ENCODE measurements at places on chromosomes 5 and 9.
A peak's percentile ranks its signal among the peaks of the same experiment; 100 is the strongest.

DNA sequence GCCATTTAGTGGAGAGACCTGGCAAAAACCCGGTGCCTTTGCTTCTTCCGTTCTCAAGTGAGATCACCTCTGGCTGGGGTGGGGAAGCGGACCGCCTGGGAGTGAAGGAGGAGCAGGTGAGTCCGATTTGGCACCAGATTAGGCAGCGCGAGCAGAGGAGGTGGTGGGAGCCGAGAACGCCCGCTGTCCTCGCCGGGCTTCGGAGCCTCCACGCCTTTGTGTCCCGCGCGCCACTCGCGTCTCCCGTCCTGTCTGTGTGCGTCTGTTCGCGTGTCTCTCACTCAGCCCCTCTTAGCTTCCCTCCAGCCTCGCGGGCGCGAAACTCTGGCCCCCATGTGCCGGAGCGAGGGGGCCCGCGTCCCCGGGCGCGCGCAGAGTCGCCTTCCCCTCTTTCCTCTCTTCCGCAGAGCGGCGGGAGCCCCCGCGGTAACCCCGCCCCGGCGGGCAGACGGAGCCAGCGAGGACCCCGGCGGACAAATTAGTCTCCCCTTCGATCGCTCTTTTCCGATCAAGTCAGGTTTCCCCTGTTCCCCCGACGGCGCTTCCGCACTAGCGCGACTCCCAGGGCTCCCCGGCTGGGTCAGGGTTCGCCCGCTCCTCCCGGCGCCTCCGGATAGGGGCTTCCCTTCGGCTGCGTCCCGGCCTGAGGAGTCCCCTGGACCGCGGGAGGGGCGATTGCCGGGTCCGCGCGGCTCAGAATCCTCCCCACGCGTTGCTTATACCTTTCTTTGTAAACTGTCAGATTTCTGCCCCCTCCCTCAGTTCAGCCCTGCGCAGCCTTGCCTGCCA, 7.1 kb downstream of the POU4F3 start:
- H3K36me3 ChIP-seq = no peaks in the 10 kb centered on the region
- peaks cover 12% of the 10 kb centered on the region for H3K4me1 ChIP-seq
- no peak overlapping the region for H3K4me3 ChIP-seq
- no peak for DNase-seq

DNA sequence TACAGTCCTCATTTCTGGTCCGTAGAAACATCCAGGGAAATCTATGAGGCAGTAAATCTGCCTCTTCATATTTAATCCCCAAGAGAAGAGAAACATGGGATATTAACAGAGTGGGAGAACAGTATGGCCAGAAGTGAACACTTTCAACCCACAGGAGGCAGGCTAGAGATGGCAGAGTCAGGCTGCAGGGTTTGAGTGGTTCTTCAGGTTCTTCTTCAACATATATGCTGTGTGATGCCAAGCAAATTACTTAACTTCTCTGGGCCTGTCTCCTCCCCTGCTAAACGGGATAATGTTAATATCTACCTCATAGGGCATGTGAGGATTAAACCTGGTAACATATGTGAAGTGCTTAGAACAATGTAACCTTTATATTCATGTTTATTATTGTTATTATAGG, 321.8 kb downstream of the PSAT1 start:
- no peak overlapping the region for H3K4me3 ChIP-seq
- H3K4me1 ChIP-seq = no peaks in the 10 kb centered on the region
- no peak overlapping the region for H3K27ac ChIP-seq
- no peaks in the 10 kb centered on the region for H3K27me3 ChIP-seq
- DNase-seq = no peak

DNA sequence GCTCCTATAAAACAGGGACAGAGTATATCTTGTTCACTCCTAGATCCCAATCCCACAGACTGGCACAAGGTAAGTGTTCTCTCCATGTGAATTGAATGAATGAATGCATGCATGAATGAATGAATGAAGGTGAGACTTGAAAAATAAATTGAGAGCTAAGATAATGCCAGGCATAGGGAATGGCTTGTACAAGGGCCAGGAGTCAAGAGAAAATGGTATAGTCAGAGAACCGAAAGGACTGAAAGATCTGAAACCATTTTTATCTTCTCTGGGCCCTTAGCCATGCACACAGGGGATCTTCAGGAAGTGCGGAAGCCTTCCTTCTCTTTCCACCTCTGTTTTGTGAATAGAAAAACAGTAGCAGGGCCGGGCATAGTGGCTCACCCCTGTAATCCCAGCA, 48.4 kb upstream of the FABP6 start:
- H3K27ac ChIP-seq = no peak overlapping the region
- no peaks in the 10 kb centered on the region for H3K4me1 ChIP-seq
- no peak overlapping the region for H3K4me3 ChIP-seq
- no peak for DNase-seq
- no peaks in the 10 kb centered on the region for H3K36me3 ChIP-seq

GRCh38 chr5:76083555-76084495, 642 bp downstream of the SV2C start:
- peaks cover 22% of the 10 kb centered on the region for H3K4me1 ChIP-seq
- peaks cover 89% of the 10 kb centered on the region for H3K27me3 ChIP-seq
- H3K27ac ChIP-seq = no peak overlapping the region
- no peaks in the 10 kb centered on the region for H3K36me3 ChIP-seq
- DNase-seq = peak; percentile 13

DNA sequence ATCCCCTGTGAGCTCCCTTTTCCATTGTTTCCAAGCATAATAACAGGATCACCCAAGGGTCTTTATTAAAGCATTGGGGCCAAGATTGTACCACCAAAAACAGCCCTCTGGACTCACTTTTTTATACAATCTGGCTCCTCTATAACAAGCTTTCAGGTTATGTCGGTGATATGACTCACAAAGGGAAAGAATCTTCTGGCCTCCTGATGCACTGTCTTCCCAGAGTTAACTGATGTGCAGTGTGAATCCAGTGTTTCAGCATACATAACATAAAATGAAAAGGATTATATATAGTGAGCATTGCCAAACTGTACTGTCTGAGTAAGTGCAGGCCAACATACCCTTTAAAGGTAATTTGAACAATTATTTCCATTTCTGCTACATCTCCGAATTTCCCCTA, 33.9 kb upstream of the MAN2A1 start:
- no peaks in the 10 kb centered on the region for H3K4me1 ChIP-seq
- no peaks in the 10 kb centered on the region for H3K27me3 ChIP-seq
- H3K4me3 ChIP-seq = no peak overlapping the region
- H3K36me3 ChIP-seq = no peaks in the 10 kb centered on the region
- DNase-seq = no peak
- no peak overlapping the region for H3K27ac ChIP-seq

DNA sequence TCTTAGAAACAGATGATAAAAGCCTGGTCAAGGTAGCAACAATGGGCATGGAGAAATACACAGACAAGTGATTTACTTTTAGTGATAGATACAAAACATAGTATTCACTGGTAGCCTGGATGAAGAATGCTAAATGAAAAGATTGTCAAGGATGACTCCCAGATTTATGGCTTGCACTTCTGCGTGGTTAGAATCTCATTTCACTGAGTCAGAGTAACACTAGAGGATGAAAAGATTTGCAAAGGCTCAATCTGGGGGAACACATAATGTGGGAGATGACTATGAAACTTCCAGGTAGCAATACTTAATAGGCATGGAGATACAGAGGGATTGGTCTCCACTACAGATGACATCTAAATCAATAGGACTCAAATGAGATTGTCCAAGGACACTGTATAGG, 38.4 kb downstream of the AGTPBP1 start:
- no peak overlapping the region for H3K4me3 ChIP-seq
- H3K36me3 ChIP-seq = no peaks in the 10 kb centered on the region
- no peak for DNase-seq
- no peak overlapping the region for H3K27ac ChIP-seq
- no peaks in the 10 kb centered on the region for H3K4me1 ChIP-seq

DNA sequence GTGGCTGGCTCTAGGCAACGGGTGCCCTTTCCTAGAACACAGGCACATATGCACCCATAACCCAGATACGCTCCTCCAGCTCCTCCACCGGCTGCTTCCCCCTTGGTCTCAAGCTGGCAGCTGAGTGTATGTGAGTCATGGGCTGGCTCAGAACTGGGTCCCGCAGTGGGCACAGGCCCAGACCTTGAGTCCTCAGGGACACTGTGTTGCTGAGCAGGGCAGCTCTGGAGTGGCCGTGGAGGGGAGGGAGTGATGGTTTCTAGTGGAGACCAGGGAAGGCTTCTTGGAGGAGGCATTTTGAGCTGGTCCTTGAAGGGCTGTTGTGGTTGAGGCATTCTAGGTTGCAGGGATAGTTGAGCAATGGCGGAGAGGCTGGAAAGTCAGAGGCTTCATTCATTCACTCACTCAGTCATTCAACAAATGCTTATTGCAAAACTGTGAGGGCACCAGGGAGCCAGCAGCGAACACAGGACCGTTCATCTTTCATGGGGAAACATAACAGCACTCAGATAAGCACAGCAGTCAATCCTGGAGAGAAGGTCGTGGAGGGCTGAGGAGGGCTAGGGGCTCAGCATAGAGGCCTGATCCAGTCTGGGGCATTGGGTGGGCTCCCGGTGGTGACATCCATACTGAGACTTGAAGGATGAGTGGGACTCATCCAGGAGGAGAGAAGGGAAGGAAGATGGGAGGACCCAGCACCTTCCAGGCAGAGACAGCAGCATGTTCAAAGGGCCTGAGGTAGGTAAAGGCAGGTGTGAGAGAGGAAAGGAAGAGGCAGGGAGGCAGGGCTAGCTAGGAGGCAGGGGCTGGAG, 2.4 kb downstream of the BBLN start:
- H3K27ac ChIP-seq = no peak overlapping the region
- no peaks in the 10 kb centered on the region for H3K27me3 ChIP-seq
- H3K4me3 ChIP-seq = no peak overlapping the region
- H3K36me3 ChIP-seq = no peaks in the 10 kb centered on the region
- H3K4me1 ChIP-seq = no peaks in the 10 kb centered on the region

DNA sequence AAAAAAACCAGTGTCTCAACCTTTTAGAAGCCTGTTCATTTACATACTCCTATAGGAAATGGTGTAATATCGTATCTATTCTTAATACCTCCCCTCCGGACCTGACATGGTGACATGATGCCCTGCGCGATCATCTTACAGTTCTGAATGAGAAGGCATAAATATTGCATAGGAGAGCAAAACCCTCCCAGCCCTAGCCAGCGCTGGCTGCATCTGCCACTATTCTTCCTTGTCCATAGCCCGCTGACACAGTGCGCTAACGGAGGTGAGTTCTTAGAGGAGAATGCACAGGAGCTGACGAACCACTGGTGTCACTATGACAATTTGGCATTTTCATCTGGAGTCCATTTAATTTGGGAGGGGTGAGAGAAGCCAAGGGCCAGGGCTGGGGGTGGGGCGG, 290.1 kb downstream of the EFNA5 start:
- DNase-seq = no peak
- no peaks in the 10 kb centered on the region for H3K27me3 ChIP-seq
- no peak overlapping the region for H3K4me3 ChIP-seq

- no peaks in the 10 kb centered on the region for H3K27me3 ChIP-seq
- no peak for DNase-seq
- no peaks in the 10 kb centered on the region for H3K36me3 ChIP-seq
Observed at GRCh38 chr5:130045334-130045733, 141.1 kb downstream of the CHSY3 start.

DNA sequence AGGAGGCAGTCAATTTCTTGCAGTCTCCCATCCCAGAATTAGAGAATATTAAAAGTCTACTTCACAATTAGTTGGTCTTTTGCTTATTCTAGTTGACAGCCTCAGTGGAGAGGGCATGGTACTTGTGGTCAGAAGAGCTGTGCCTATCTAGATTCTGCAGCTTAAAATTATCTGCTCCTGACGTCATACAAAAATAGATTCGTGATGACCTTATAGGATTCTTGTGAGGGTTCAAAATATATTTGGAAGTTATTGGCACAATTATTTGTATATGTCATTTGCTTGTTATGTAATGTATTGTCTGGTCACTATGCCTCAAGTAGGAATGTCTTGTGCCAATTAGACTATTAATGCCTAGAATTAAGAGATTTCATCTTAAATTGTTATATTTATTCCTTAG, 142.5 kb downstream of the CDH12 start:
- no peaks in the 10 kb centered on the region for H3K27me3 ChIP-seq
- no peaks in the 10 kb centered on the region for H3K4me1 ChIP-seq
- no peaks in the 10 kb centered on the region for H3K36me3 ChIP-seq
- H3K4me3 ChIP-seq = no peak overlapping the region
- DNase-seq = no peak

- H3K27ac ChIP-seq = no peak overlapping the region
- no peaks in the 10 kb centered on the region for H3K36me3 ChIP-seq
- no peaks in the 10 kb centered on the region for H3K27me3 ChIP-seq
- peaks cover 28% of the 10 kb centered on the region for H3K4me1 ChIP-seq
- no peak overlapping the region for H3K4me3 ChIP-seq
Observed at GRCh38 chr9:69750085-69750484, 9.7 kb downstream of the PTAR1 start.

GRCh38 chr5:124705577-124705976, 40.9 kb downstream of the ZNF608 start:
- H3K27ac ChIP-seq = peak overlapping the region; percentile 5
- H3K27me3 ChIP-seq = no peaks in the 10 kb centered on the region
- no peak for DNase-seq
- H3K4me3 ChIP-seq = no peak overlapping the region

GRCh38 chr5:170339780-170340167, 42.2 kb upstream of the LCP2 start:
- no peaks in the 10 kb centered on the region for H3K36me3 ChIP-seq
- H3K4me3 ChIP-seq = no peak overlapping the region
- H3K27ac ChIP-seq = no peak overlapping the region
- H3K27me3 ChIP-seq = no peaks in the 10 kb centered on the region
- H3K4me1 ChIP-seq = no peaks in the 10 kb centered on the region

DNA sequence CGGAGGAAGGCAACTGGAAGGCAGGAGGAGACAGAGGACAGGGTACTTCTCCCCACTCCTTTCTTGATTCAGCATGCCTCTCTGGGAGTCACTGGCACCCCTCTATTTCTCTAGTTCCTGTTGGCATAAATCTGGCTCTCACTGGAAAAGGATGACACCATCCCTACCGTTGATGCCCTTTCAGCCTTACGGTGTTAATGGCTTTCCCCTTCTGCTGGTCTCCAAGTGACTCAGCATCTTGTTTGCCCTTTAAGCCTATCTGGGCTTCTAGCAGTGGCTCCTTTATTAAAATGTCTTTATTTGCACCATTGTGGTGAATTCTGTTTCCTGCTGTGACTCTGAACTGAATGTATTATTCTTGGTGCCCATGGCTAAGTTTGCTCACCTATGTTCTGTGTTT, 227.3 kb upstream of the GLRA1 start:
- H3K4me3 ChIP-seq = no peak overlapping the region
- no peaks in the 10 kb centered on the region for H3K4me1 ChIP-seq
- H3K36me3 ChIP-seq = no peaks in the 10 kb centered on the region
- H3K27ac ChIP-seq = no peak overlapping the region
- DNase-seq = no peak

DNA sequence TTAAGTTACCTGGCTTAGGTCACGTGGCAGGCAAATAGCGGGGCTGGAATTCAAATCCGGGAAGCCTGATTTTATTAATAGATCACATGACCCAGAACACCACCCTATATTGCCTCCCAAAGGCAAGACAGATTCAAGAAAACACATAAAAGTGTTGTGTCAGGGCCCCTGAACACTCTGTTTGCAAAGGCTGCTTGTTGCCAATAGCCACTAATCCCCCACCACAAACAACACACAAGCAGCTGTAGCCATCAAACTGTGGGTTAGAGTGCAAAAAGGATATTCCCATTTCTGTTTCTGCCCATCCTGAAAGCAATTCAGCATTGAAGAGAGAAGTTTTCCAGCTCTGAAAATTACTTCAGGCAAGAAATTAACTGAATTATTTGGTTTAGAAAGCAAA, 358.9 kb upstream of the RFX3 start:
- H3K36me3 ChIP-seq = no peaks in the 10 kb centered on the region
- no peak for DNase-seq
- no peaks in the 10 kb centered on the region for H3K4me1 ChIP-seq
- no peak overlapping the region for H3K4me3 ChIP-seq

All from hepatocyte (in vitro differentiated cells).